ENCODE measurements at places on chromosomes 4 and X.
A peak's percentile ranks its signal among the peaks of the same experiment; 100 is the strongest.

DNA sequence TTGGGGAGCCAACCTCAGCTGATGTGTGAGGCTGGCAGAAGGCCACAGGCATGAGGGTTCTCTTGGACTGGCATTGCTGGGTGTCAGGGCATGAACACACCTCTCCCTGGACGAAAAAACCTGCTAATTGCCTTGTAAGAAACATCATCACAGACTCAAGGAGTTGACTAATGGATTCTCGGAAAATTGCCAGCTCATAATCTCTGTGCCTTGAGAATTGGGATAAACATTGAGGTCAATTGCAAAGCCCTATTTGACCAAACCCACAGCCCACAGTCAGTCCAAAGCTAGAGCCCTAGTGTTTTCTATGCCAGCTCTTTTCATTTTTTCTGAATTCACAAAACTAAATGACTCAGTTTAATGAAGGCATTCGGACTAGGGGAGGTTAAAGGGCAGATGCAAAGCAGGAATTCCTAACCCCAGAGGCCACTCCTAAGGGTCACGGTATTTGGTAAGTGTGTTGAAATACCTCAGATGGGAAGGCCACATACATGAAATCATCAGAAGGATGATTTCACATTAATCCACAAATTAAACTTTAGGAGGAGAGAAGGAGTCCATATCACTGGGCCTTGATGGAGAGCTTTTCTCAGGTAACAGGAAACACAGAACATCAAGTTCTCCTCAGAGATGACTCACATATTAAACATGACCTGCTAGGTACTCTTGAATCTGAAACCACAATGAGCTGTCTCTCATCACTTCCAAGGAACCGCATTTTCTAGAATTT is 39.0 kb upstream of the RASL11B start:
- peak; percentile 86 for DNase-seq

DNA sequence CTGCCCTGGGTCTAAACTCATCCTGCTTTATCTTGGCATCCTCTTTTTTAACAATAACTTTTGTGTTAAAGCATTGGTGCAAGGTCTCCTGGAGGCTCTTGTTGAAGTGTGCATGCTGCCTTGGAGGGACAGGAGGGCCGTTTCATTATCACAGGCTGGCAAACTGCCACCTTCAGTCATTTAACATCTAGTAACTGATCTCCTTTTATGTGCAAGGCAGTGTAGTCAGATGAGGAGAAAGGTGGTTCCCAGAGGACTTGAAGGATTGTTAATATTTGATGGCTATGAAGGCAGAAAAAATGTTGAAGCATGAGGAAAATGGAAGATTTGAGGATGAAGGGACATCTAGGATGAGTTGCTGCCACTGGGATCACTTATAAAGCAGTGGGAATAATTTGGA is 439.4 kb downstream of the RAPGEF2 start:
- DNase-seq, result no peak

DNA sequence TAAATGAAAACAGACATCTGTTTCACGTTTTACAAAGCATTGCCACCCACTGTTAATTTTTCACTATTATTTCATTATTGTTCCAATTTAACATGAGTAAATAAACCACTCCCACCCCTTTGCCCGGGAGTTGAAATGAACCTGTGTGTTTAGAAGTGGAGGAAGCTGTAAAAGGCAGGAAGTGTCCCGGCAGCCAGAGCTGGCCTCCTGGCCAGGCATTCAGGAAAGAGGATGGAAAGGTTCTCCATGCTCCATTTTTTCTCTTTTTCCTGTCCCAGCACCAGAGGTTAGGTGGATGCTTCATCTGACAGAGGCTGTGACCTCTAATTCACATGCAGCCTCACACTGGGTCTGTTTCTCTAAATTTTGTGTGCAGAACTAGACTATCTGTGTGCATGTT is 55.5 kb upstream of the LNX1 start:
- no peak for DNase-seq

- no peak for DNase-seq
Observed at GRCh38 chrX:13897566-13897965, 80.7 kb upstream of the GPM6B start.

DNA sequence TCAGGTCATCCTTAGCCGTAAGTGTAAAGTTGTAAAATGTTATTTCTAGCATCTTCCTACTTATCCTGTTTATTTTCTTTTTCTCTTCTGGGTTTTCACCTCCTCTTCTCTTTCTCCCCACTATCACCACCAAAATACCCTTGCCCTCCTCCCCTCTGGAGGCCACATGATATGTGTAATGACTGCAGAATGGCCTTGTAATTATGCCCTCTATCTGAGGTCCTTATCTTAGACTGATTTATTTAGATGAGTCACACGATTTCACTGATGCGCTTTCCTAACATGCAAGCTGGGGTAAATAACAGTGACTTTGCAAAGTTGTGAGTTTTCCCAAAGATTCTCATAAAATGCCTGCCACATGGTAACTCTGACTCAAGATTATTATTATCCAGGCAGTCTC is 231.8 kb upstream of the GPRIN3 start:
- peak; percentile 50 for DNase-seq

- DNase-seq, result no peak
Observed at GRCh38 chr4:47451657-47452056, 11.8 kb downstream of the COMMD8 start.

DNA sequence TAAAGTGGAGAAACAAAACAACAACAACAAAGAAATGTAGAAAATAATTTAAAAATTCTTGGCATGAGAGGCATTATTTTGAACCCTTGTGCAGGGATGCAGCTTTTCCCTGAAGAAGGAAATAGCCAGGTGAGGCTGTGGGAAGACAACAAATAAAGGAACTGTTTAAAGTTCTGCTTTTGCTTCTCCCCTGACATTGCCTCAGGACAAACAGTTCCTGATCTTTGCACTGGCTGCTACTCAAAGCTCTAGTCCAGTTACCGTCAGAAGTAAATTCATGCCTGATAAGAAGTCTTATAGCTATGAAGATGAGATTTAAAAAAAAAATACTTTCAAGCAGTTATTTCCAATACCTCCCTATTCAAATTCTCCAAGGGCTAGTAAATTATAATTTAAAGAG is 233.8 kb downstream of the IL15 start:
- DNase-seq, result no peak

DNA sequence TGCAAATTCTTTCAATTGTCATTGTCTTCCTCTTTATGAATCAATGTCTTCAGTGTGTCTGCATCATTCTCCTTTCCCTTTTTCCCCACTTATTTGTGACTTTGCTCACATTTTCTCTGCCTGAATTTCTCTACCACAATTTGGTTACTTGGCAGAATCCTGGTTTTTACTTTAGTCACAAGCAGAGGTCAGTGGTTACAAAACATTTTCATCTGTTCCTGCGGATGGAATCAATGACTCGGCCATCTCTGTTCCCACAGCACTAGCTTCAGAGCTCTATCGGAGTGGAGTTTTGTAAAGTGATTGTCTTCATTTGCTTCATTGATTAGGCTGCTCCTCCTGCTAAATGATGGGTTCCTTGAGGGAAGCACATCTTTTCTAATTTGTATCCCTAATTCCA is 501.3 kb upstream of the AADAT start:
- DNase-seq, result peak; percentile 2

- DNase-seq, result no peak
Observed at GRCh38 chr4:69051576-69051943, 44.7 kb upstream of the UGT2B7 start.

DNA sequence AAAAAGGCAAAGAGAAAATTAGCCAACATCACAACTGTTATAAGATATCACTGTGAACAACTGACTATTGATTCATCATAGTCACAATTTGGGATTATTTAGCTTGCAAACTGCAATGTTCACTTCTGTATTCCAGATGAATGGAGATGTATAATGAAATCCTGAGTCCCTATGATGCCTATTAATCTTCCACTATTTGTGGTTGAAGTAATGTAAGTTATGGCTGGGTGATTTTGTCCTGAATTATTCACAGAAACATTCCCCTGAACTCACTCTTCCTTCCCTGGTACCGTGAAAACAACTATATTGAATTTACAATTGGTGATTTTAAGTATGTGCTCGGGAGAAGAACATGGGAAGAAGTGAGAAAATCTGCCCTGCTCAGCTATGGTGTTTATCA is 50.8 kb upstream of the NPFFR2 start:
- peak; percentile 10 for DNase-seq

GRCh38 chr4:152246659-152247058 is 289.2 kb downstream of the FBXW7 start:
- DNase-seq, result no peak

- no peak for DNase-seq
Observed at GRCh38 chrX:16112428-16112827, 10.9 kb upstream of the GRPR start.

DNA sequence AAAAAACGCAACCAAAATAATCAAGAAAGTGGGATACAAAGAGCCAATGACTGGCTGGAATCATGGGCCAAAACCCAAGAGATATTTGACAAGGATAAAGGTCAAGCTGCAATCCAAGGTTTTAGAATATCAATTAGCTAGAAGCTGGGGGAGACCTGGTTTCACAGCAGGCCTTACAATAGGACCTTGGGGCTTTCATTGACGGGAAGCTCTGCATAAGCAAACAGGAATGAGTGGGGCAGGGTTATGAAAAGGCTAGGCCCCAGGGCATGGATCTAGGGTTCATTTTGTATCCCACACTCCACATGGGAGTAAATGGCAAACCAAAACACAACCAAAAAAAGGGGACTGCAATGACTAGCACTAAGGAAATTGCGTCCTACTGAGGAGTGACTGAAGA is 215.3 kb downstream of the HS6ST2 start:
- DNase-seq, result no peak

DNA sequence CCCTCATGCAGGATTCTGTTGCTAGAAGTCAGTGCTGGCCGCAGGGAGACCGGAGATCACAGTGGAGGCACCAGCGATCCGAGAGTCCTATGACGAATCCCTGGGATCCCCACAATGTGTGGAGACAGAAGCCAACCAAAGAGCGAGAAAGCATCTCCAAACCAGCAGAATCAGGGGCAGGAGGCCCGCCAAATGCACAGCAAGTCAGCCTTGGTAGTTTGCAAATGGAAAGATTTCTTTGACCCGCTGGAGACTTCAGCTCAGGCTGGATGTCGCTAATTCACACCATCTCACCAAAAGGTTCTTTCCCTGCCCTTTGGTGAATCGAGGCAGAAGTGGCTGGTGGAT is 505 bp upstream of the PKD2 start:
- peak; percentile 23 for DNase-seq

- DNase-seq, result no peak
Observed at GRCh38 chr4:38164346-38164745, 204.1 kb downstream of the PTTG2 start.

DNA sequence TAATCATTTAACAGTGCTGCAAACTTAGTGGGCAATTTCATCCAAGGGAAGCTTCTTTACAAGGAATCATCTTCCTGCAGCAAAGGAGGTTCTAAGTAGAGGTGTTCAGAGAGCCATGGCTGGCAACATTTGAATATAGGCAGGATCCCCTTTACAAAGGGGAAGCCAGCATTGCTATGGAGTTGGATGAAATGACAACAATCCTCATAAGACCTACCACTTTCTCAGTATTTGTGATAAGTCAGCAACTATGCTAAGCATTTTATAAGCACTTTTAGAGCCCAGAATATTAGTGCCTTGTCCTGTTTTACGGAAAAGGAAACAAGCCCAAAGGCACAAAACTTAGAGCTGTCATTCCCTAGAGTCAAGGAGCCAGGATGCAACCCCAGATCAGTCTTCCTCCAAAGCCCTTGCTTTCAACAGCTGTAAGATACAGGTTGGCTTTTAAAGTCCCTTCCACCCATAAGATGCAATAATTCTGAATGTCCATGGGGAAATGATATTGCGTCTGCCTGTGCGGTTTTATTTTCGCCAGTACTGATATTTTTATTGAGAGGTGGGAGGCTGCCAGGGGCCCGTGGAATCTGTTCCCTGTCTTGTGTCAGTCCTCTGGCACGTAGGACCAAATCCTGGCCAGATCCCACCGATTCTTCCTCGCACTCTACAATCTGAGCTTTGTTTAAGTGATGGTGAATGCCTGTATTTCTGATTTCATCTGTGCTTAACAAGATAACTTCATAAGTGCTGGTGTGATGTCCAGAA is 59.1 kb downstream of the SMIM20 start:
- no peak for DNase-seq

DNA sequence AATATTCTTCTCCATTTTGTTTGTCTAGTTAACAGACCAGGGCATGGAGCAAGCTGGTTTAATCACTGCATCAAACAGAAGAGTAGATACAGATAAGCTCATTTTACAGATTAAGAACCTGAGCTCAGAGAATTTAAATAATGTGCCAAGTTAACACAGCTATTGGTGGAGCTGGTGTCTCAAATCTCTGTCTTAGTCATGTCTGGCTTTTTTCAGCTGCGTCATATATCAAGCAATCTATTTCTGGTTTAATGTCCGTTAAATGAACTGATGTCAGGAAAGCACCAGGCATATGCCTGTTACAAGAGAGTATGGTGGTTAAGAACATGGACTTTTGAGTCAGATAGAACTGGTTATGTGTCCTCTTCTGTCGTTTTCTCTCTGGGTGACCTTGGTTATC is 79.8 kb upstream of the ADGRA3 start:
- DNase-seq, result no peak

- no peak for DNase-seq
Observed at GRCh38 chr4:3190549-3190948, 58.4 kb upstream of the MSANTD1 start.

DNA sequence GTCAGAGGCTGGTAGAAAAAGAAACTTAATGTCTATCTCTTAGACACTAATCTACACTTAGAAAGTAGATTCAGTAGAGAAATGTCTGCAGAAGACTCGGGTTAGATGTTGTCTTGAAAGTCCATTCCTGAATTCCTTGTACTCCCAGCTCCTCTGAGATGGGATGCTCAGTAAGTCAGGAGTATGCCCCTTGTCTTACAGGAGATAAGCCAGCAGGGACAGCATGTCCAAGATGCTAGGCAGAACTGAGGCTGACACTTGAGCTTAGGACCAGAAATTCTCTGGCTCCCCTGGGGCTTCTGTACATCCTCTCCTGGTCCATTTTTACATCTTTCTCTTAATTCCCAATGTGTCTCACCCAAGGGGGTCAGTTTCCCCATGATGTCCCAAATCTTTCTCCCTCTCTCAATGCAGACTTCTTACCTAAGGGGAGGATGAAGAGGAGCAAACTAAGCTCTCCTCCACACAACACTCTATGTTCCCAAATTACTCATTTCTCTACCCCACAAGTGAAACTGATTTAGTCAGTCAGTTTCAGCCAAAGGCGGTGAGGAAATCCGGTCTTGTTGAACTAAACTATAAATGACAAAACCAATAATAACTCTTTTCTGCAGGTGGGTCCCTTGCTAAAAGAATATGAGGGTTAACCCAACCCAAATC is 558.2 kb upstream of the DIPK2B start:
- DNase-seq, result peak; percentile 31

GRCh38 chr4:48931459-48931858 is 24.9 kb upstream of the OCIAD2 start:
- DNase-seq, result no peak

All from astrocyte of the hippocampus (primary cell).